Stimulated activated effector memory CD8-positive, alpha-beta T cell treated with anti-CD3 and anti-CD28 coated beads, Interleukin-12 subunit alpha, Interleukin-12 subunit beta, amount 100 ng/mL, for 72 hours (primary cell): ENCODE measurements at places on chromosomes 1 and 21.

GRCh38 chr1:115669002-115669673, 27.4 kb downstream of the VANGL1 start:
- DNase-seq, result no peak

- no peak for DNase-seq
These were observed 130.9 kb downstream of the PBX1 start for GRCh38 chr1:164689672-164690511.

DNA sequence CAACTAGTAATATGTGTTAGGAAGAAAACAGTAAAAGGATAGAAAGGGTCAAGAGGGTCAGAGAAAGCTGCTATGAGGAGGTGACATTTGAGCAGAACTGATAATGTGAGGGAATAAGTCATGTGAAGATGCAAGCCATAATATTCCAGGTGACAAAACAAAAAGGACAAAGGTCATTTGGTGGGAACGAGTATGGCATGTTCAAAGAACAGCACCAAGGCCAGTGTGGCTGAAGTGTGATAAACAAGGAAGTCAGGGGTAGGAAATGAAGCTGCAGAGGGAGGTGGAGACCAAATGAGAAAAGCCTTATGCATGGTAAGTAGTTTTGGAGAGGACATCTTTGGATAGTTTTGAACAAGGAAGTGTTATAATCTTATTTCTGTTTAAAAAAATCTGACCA, 46.7 kb downstream of the LPGAT1 start:
- no peak for DNase-seq

GRCh38 chr1:77063118-77063517, 156.1 kb downstream of the PIGK start:
- no peak for DNase-seq

DNA sequence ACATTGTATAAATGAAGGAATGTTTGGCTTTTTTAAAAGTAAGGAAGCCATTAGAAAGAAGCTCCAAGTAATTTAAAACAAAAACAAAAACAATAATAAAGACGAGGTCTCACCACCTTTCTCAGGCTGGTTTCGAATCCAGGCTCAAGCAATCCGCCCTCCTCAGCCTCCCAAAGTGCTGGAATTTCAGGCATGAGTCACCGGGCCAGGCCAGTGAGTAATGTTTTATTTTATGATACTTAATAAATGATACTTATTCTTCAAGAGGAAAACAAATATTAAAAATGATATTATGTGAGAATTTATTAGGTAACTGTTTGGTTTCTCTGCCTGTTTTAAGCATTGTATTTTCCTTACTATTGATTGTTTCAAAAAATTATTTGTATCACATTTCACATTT, 201.4 kb upstream of the BRINP3 start:
- DNase-seq, result no peak

DNA sequence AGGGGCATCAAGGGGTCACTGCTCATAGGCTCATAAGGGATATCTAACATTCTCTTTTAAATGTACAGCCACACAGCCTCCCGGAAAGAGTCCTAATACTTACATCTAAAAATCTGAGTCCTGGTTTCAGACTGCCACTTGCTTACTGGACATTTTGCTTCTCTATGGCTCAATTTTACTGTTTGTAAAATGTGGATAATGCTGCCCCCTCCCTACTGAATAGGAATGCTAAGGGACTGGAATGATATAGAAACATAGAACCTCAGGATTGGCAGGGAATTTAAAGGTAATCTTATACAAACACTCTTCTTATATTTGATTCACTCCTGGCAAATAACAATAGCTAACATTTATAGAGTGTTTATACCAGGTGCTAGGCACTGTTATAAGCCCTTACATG, 910 bp upstream of the TNR start:
- DNase-seq, result no peak

DNA sequence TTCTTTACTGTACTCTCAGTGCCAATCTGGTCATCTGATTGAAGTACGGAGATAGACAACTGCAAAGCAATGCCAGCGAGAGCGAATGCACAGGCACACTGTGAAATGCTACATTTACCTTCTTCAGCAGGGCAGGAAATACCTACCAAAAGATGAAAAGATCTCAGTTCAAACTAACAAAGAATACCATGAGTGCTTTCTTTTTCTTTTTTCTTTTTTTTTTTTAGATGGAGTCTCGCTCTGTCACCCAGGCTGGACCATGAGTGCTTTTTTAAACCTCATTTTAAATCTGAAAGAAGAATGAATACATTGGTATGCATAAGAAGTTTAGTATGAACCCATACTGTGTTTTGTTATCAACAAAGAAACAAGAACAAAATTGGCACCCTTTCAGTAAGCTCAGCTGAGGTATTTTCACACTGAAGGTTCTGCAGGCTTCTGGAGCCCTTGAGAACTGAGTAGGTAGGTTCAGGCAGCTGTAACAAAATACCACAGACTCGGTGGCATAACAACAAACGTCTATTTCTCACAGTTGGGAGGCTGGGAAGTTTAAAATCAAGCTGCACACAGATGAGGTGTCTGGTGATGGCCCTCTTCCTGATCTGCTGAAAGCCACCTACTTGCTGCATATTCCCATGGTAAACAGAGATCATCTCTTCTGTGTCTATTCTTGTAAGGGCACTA, 1.7 kb upstream of the CHI3L2 start:
- DNase-seq, result no peak

DNA sequence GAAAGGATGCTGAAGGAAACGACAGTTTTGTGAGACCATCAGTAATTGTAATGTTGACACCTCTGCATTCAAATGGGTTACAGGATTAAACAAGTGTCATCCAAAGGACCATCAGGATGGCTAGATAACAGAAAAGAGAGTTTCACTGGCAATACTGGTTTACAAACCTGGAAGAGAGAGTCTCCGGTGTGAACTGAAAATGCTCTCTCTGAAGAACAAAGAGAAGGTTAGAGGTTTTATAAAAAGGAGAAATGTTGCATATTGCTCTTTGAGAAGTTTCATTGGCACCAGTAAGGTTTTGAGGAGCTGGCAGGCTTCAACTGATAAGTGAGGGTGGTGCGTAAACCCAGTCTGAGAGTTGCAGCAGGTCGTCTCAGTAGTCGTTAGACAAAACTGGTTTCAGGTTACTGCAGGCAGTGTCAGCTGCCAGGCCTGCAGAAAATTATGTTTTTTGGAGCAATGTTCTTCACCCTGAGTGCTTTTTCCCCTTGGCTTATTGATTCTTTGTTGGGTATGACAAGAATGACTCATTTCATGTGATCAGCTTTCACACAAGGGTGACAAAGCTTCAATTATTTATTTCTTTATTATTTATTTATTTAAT, 42.2 kb downstream of the KCNK1 start:
- DNase-seq, result no peak

GRCh38 chr1:189866606-189867005, 611.1 kb downstream of the BRINP3 start:
- no peak for DNase-seq
